Stimulated activated CD8-positive, alpha-beta memory T cell treated with anti-CD3 and anti-CD28 coated beads, Interleukin-7, amount 100 ng/mL, for 1 hour (primary cell): ENCODE measurements at places on chromosomes 5 and 9.

- DNase-seq: no peak
These were observed 214.3 kb upstream of the PTGER4 start for GRCh38 chr5:40465416-40465815.

GRCh38 chr9:135087899-135088347 lies 455 bp downstream of the OLFM1 start:
- DNase-seq: no peak

GRCh38 chr9:116791326-116791725 lies 104.2 kb downstream of the TRIM32 start:
- no peak for DNase-seq

GRCh38 chr5:172506251-172506650 lies 51.9 kb upstream of the SH3PXD2B start:
- DNase-seq: no peak

DNA sequence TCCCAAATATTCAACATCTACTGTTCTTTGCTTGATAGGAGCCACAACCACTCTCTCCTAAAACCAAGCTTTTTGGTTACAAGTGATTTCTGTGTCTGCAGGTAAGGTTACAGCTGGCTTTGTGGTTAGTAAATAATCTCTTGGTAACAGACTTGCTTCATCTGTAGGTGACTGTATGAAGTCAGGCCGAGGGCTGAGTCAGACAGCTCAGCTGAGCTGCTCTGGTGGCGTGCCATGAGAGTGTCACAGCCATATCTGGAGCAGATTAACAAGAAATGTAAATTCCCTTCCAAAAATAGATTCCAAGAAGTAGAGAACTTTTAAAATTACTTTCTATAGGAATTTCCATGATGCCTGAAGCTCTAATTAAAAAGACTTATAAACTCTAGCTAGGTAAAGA lies 23.7 kb upstream of the TAS2R1 start:
- DNase-seq: no peak

- no peak for DNase-seq
These were observed 233.8 kb upstream of the TMEM161B start for GRCh38 chr5:88502179-88503040.

- DNase-seq: no peak
These were observed 421.5 kb upstream of the PTGER4 start for GRCh38 chr5:40258222-40258621.

DNA sequence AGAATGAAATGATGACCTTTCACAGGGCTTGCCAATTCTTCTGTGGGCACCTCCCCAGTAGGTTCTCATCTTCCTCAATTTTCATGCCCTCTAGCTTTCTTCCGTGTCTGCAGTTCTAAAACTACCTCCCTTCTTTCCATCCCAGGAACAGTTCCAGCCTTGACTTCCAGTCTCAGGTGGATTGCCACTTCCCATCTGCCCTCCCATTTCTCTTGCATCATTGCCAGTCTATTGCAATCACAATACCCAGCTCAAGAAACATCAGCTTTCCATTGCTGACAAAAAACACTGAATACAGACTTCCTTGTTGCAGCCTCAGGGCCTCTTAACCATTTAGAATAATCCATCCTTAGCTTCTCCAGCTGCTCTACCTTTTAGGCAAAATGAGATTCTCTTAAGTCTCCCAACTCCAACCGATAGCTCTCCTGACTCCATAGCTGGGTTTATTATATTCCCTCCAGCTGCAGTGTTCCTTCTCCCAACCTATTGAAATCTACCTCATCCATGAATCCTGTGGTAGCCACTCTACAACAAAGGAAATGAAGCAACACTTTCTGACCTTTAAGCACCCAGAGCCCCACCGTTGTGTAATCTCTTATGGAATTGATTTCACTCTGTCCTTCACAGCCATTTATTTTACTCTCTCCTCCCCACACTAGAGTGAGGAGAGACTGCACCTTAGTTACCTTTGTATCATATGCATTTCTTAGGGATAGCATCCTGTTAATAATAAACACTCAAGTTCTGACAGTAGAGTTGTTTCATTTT lies 75.6 kb upstream of the PCA3 start:
- DNase-seq: no peak

DNA sequence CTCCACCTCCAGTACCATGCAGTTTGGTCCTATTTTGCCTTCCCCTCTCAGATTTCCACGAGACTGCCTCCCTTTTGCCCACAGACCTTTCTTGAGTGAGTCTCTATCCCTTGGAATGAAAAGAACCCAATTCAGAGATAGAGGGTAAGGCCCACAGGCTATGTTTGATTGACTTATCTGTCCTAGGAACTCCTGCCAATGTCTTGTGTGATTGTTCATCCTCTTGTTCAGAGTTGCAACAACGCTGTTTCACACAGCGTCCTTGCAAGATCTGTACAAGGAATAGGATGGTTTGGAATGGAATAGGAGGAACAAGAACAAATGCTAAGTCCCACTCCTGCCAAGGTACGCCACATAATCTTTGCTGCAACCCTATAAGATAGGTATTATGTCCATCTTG lies 142.2 kb upstream of the ABCA1 start:
- no peak for DNase-seq

GRCh38 chr5:79399046-79399445 lies 114.9 kb downstream of the HOMER1 start:
- no peak for DNase-seq
